ENCODE measurements at places on chromosomes 11 and 22. TPM values are rescaled to one million over a fixed set of nuclear protein-coding genes. Genes with fewer than 3 reads are reported as not detected.

- no peak for DNase-seq
Measured at GRCh38 chr11:13487661-13488030, 8.2 kb downstream of the PTH start.

DNA sequence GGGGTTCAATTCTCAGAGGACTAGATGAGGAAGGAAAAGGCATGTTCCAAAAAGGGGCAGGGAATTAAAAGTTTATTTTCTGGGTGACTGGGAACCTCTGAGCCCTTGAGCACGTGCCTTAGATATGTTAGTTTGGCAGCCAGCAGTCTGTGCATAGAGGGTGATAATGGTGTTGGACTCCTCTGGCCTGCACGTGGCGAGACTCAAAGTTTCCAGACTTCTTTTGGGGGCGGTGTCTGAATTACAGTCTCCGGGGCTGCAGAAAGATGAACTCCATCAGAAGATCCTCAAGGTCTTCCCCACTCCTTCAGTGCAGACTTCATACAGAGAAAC lies 861 bp upstream of the ZNRF3 start:
- DNase-seq = no peak

DNA sequence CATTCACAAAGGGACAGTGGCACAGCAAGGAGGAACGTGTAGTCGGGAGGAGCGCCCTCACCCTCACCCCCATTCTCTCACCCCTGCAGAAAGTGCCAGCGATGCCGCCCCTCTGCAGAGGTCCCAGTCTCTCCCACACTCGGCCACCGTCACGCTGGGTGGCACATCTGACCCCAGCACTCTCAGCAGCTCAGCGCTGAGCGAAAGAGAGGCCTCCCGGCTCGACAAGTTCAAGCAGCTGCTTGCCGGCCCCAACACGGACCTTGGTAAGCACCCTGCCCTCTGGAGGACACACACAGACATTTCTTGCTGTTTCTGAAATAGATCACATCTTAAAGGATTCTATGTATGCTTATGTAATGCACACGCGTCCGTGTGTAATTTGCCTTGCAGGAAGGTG lies 34.9 kb downstream of the TBC1D22A start:
- DNase-seq = no peak

The PATE2 gene
- total RNA-seq = not detected

GRCh38 chr22:36328635-36329253 lies 59.0 kb downstream of the MYH9 start:
- DNase-seq = no peak

The PHLDA2 gene
- 3.8 TPM for total RNA-seq

GRCh38 chr11:47243454-47243853 lies 5.2 kb downstream of the ACP2 start:
- no peak for DNase-seq

GRCh38 chr22:46801331-46801811 lies 38.9 kb downstream of the TBC1D22A start:
- DNase-seq = no peak
